ENCODE measurements at places on chromosomes 6 and 20. TPM values are rescaled to one million over a fixed set of nuclear protein-coding genes. Genes with fewer than 3 reads are reported as not detected.

The CD40 gene
- total RNA-seq = not detected

The ZNF311 gene
- 0.40 TPM for total RNA-seq

The XPO5 gene
- 70.7 TPM for total RNA-seq

The TSPO2 gene
- 0.34 TPM for total RNA-seq

DNA sequence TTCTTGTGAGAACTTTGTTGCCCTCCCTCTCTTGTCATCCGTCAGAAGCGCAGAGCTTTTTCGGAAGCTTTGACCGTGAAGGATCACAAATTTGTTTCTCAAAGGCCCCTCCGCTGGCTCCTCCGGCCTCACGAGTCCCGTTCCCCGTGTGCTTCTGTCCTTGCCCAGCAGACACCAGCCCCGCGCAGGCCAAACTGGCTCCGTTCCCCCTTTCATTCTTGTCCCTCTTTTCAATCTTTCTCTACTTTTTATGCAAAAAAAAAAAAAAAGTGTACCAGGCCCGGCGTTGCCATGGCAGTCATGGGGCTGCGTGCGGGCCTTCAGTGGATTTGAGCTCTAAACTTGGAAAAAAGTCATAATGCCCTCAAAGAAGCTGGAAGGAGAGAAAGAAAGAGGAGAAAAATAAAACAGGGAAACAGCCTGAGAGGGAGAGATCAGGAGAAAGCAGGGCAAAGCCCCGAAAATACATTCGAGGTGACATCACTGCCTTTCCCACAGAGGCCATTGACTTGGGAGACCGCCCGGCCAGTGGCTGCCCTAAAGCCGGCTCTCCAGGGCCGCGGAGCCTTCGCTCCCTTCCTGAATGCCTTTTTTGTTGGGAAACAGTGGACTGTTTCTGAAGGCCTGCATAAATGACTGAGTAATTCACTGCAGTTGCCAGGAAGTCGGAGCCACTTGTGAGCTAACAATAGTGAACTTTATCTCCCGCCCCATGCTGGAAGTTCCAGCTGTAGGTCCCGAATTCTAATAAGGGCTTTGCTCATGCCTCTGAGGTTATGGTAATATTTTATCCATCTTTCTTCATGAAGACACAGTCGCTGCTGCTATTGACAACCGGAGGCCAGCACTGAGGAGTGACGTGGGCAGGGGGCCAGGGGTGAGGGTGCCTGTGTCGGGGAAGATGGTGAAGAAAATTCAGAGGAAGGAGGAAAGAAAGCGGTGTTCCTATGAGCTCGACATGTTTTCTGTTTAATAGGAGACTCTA is 670.9 kb downstream of the QKI start:
- DNase-seq = peak; percentile 64

DNA sequence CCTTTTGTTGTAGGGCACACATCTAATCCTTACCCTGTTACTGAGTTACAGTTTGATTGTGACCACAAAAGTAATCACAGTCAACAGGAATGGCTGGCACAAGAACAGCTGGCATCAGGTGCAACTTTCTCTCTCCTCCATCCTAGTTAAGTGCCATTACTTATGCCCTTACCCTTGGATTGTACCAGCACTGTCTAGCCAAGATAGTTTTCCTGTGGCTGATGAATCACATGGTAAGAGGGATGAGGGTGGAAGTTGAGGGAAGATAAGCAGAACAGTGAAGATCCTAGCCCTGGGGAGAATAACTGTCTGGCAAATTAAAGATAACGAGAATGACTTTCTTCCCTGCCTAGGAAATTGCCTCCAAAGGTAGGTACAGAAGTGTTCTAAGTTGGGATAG is 42.0 kb downstream of the RNF217 start:
- DNase-seq = peak; percentile 42

- peak; percentile 49 for DNase-seq
These were observed 186.8 kb downstream of the ARID1B start for GRCh38 chr6:156963712-156964700.

GRCh38 chr6:46023216-46023915 is 7.7 kb upstream of the CLIC5 start:
- no peak for DNase-seq

GRCh38 chr6:13304101-13304500 is 24.2 kb downstream of the TBC1D7 start:
- no peak for DNase-seq

GRCh38 chr6:117440706-117441525 is 15.2 kb upstream of the ROS1 start:
- peak; percentile 75 for DNase-seq

Data from HT1080 (cell line).